ENCODE measurements at places on chromosomes 7 and 10.

GRCh38 chr7:88115816-88116215 is 104.0 kb downstream of the SRI start:
- DNase-seq: no peak

- DNase-seq: no peak
Measured at GRCh38 chr10:49803988-49804387, 41.9 kb upstream of the OGDHL start.

DNA sequence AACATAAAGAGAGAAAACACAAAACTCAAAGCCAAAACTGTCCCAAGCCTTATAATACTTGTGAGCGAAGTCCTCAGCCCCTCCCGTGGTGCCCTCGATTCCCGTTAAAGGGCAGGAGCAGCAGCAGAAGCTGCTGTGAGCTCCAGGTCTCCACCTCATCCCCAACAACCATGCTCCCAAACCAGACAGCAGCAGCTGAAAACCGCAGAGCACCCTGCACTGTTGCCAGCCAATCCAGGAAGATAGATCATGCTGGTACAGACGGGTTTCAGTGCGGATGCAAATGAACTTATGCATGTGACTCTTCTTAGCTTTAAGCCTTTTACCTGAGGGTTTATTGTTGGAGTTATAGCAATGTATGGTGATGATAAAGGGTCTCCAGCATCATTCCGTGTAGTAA is 97.9 kb downstream of the DNAJB6 start:
- no peak for DNase-seq

DNA sequence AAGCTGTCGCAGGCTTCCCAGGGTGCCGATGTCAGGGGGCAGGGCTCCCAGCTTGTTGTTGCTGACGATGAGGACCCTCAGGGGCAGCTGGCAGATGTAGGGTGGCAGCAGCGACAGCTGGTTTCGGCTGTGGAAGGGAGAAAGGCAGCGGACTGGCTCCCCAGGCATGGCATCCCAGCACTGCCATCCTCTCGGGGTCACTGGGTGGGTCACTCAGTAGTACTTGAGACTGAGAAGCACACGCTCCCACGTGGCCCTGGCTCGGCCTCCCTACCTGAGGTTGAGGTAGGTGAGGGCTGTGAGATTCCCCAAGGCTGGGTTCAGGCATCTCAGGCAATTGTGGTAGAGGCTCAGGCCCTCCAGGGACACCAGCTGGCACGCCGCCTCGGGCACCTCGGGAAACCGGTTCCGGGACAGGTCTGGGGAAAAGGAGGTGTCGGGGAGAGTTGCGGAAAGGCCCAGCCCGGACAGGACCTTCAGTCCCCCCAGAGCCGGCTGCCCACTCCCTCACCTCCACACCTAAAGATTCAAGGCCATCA is 3.8 kb downstream of the LRCH4 start:
- no peak for DNase-seq

DNA sequence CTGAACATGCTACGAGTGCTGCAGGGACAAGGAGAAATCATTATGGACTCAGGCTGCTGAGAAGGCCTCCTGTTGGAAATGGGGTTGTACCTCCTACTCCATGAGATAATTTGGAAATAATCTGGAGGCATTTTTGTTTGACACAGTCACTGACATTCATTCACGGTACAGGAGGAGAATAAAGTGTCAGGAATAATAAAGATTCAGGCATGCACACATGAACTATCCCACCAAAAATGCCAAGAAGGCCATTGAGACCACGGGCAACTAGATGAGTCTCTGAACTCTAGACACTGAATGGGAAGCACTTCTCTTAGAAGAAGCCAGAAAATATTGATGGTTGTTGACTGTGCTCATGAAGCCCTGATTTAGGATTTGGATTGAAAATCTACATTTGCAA is 220.9 kb upstream of the HABP2 start:
- DNase-seq: no peak

DNA sequence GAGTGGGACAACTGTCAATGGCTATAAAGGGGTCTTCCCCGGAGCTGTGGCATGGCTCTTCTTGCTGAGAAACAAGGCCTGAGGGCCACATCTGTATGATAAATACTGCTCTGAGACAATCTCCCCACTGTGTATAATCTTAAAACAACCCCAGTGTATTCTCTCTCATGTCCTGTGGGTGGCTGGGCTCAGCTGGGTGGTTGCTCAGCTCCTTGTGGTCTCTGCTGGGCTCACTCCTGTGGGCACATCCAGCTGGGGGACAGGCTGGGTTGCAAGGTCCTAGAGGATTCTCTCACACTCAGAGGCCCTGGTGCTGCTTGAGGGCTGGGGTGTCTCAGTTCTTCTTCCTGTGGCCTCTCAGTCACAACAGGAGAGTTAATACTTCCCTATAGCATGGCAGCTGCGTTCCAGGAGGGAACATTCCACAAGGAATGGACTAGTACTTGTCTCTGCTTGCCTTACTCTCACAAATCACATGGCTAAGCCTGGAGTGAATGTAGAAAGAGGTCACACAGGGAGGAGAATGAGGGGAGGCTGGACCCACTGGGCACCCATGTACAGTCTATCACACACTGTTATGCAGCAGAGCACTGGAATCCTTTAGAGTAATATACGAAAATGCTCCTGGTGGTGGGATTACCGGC is 4.5 kb upstream of the EEPD1 start:
- DNase-seq: no peak

- no peak for DNase-seq
Measured at GRCh38 chr7:2803342-2803692, 40.8 kb downstream of the GNA12 start.

DNA sequence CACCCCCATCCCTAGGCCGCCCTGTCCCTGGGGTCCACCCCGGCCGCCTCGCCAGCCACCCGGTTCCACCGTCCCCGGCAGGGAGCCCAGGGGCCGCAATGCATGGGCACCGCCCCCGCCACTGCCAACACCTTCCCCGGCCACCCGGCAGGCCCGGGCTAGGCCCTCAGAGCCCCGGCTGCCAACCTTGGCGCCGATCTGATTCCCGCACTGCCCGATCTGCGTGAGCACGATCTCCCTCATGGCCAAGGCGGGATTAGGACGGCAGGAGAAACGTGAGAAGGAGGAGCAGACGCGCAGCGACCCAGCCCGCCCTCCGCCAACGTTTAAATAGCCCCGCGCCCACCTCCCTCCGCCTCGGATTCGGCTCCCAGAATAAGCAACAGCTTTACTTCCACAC is at the start of gene TUBB8:
Gene TUBB8, minus strand, starts transcription at position 301 of the 400 bp plus-strand sequence. Its CDS starts 58 bp downstream, at position 243.
- DNase-seq: no peak

- no peak for DNase-seq
Measured at GRCh38 chr7:74503943-74504342, 50.2 kb downstream of the GTF2IRD1 start.

GRCh38 chr10:60114765-60115586 is 208.6 kb upstream of the CCDC6 start:
- peak; percentile 12 for DNase-seq

DNA sequence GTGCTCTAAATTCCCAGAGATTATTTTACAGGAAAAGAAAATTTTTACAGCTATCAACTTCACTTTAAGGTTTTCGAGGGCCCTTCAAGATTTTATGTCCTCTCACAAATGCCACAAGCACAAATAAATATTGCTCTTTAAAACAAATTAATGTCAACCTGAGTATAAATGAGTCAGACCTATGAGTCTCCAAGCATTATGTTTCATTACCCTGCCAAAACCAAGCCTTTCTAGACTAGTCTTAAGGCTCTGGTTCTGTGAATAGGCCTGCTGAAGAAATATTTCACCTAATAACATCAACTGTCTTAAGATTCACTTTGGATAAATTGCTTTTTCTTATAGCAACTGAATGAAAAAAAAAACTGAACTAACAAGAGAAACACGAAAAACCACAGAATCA is 153.0 kb downstream of the PDE1C start:
- no peak for DNase-seq

DNA sequence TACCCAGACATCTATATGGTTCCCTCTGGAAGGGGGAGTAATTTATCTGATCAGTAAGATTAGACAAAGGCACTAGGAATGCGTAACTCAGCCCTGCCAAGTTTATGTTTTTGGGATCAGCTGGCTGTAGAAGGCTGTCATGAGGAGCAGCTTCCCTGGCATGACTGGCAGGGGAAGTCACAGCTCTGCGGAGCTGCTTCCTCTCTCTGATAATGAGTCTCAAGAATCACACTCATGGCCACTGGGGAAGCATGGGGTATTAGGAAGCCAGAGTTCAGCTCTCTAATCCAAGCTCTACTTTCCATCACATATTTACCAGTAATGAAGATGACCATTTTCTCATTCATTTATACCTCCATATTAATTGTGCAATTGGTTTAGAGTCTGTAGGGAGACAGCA is 758.9 kb downstream of the GRM8 start:
- no peak for DNase-seq

GRCh38 chr10:71355886-71356285 is 36.8 kb downstream of the SLC29A3 start:
- DNase-seq: no peak

- no peak for DNase-seq
Measured at GRCh38 chr7:45082831-45083331, 5.9 kb downstream of the NACAD start.

DNA sequence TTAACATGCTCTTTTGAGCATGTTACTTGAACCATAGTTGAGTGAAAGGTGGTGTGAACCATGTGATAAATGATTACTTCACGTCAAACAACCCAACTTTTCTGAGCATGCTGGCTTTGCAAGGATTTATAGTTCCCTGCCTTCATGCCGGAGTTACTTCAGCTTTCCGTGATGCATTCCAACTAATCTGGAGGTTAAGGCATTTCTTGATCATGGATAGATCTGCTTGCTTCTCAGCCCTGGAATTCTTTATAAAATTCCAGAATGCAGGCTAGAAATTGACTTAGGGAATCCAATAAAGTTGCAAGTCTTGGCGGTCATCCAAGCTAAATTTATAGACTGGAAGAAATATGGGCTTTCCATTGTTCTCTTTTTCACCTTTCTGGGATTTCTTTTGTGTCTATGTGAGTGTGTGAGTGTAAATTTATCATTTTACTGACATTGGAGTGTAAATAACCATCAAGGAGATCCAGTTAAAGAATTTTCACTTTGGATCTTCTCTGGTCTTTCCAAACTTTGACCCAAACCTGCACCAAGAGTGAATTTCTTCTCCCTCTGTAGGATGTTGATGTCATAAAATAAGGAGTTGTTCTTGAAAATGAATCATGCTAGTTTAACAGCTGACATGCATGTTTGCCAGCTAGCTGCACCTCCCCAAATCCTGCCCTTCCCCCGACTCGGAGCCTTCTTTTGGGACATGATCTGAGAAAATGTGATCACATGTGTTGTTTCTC is 289.0 kb downstream of the TWIST1 start:
- no peak for DNase-seq

- no peak for DNase-seq
Measured at GRCh38 chr10:62189131-62189530, 79.5 kb downstream of the RTKN2 start.

GRCh38 chr10:15293862-15294842 is 76.9 kb downstream of the FAM171A1 start:
- DNase-seq: no peak

DNA sequence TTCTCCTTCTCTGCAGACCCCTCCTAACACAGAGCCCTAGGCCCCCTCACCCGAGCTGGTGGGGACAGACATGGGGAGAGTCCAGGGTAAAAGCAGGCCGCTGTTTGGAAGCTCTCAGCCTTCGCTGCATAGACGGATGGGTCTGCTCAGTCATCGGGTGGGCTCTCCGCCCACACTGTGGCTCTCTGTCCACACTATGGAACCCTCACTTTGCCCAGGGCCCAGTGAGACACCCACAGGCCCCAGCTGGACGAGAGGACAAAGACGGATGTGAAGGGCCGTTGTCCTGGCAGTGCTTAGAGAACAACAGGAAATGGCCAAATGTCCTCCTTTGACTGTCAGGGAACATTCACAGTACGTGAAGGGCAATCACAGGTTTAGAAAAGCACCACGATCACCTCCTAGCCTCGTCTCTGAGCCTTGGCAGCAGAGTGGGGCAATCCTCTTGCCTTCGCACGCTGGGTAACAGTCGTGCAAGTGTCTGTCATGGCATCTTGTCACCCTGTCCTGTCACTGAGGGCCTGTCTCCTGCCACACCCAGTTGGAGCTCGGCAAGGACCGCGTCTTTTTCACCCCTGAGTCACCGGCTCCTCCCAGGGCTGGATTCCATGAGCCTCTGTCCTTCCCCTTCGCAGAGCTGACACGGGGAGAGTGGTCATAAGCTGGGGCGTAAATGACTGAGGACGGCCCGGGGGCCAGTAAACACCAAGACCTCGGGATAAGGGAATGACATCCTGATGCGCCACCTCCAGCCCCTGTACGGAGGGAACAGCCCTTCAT is 80.6 kb downstream of the PRKAG2 start:
- DNase-seq: no peak

DNA sequence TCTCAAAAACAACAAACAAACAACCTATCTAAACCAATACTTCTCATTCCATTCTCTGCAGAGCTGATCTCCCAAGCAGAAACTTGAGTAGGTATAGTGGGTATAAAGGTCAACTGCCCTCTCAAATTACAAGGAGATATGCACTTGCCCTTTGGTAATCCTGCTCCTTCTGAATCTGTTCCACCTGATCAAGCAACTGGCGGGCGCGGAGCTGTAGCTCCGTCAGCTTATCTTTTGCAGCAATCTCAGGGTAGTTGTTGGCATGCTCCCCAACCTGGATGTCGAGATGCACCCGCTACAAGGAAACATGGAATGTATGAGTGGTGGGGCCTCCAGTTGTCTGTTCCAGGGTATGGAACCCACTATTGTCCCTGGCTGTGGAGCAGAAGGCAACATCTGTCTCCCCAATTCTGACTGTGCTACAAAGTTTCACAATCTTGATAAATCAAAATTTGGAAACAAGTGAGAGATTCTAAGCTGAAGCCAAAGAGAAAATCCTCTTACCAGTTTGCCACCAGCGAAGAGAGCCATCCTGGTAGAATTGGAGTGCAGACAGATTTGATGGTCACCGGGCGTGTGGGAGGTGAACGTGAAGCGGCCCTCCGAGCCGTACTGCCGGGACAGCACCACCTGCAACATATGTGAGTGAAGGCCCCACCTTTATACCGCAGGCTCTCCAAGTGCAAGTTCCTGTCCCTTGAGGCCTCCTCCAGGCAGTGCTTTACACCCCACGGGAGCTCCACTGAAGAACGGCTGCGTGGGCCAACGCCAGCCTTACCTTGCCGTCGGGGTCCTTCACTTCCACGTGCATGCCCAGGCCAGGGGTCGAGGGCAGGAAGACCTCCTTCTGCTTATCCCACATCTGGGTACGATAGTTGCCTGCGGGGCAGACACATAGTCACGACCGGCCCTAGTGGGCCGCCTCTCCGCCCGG is 819 bp downstream of the TMED4 start:
- DNase-seq: no peak

DNA sequence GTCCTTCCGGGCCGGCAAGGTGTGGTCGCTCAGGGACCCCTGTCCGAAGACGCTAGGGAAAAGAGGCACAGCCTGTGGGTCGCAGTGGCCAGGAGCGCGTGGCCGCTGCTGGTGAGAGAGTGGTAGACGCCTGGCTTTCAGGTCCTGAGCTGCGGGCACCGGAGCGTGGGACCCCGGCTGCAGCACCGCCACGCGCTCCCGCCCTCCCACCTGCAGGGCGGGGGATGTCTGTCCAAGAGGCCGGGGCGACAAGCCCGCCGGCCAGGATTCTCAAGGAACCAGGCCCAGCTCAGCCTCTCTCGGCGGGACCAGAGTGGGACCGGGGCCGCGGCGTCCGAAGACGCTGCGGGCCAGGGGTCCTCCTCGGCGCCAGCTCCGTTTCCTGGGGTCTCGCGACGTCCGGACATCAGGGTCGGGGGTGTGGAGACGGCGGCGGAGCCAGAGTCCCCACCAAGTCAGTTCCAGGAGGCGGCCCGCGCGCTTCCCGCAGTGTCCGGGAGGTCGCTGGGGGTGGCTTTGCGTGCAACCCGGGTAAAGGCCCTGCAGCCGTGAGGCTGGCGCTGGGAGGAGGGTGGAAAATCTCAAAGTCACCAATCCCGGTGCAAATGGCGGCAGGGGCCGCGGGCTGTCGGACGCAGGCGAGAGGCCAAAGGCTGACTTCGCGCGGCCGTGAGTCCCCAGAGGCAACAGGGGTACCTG is 5.5 kb downstream of the ZNF503 start:
- no peak for DNase-seq
